ENCODE measurements at places on chromosomes 2 and 18. TPM values are rescaled to one million over a fixed set of nuclear protein-coding genes. Genes with fewer than 3 reads are reported as not detected.

Gene IMMT
- 75.7 TPM for total RNA-seq

Gene SERPINB3
- not detected for total RNA-seq

Gene RUFY4
- not detected for total RNA-seq

Gene ASPRV1
- total RNA-seq: 0.18 TPM

Gene CNRIP1
- 44.7 TPM for total RNA-seq

Gene PTPRN
- 1.2 TPM for total RNA-seq

Gene GMCL1
- total RNA-seq: 10.6 TPM

Gene CLASP1
- total RNA-seq: 25.1 TPM

Gene PLCD4
- total RNA-seq: 0.35 TPM

Gene TNFAIP6
- 56.5 TPM for total RNA-seq

Gene DNAJC5G
- not detected for total RNA-seq

Measured in myometrial cell (primary cell).